Tibial nerve (tissue), 4 donors: ENCODE measurements at places on chromosomes 6 and 20.

GRCh38 chr20:40770564-40771307 is 81.7 kb upstream of the MAFB start:
- no peak overlapping the region for H3K27ac ChIP-seq
- H3K27me3 ChIP-seq = no peaks in the 10 kb centered on the region
- H3K4me3 ChIP-seq = no peak overlapping the region
- DNase-seq = peak; percentile 17
- peaks cover 11% of the 10 kb centered on the region for H3K4me1 ChIP-seq
- no peaks in the 10 kb centered on the region for H3K36me3 ChIP-seq

DNA sequence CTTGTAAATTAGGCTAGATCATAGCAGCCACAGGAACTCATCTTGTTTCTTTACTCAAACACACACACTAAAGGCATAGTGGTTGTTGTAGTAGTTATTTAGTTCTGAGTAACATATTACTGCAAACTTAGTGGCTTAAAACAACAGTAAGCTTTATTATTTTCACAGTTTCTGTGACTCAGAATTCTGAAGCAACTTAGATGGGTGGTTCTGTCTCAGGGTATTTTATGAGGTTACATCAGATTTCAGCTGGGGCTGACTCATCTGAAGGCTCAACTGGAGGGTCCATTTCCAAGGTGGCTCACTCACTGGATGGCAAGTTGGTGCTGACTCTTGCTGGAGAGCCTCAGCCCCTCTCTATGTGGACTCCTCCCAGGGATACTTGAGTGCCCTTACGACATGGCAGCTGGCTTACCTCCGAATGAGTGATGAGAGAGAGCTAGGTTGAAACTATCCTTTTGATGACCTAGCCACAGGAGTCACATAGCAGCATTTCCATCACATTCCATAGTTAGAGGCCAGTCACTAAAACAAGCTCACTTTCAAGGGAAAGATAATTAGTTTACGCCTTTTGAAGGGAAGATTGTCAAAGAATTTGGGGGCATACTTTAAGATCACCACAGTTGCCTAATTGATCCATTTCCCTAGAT is 136.5 kb upstream of the PRND start:
- no peak overlapping the region for H3K4me3 ChIP-seq
- no peaks in the 10 kb centered on the region for H3K36me3 ChIP-seq
- no peaks in the 10 kb centered on the region for H3K27me3 ChIP-seq
- no peak for DNase-seq
- no peaks in the 10 kb centered on the region for H3K4me1 ChIP-seq

- H3K4me3 ChIP-seq = no peak overlapping the region
- no peaks in the 10 kb centered on the region for H3K36me3 ChIP-seq
- no peaks in the 10 kb centered on the region for H3K27me3 ChIP-seq
- no peak overlapping the region for H3K27ac ChIP-seq
- DNase-seq = no peak
These were observed 10.7 kb downstream of the PEDS1 start for GRCh38 chr20:50142812-50143211.

GRCh38 chr20:62301111-62301668 is 1.6 kb upstream of the ADRM1 start:
- no peak overlapping the region for H3K27ac ChIP-seq
- H3K36me3 ChIP-seq = peaks cover 47% of the 10 kb centered on the region
- H3K4me1 ChIP-seq = peaks cover 4% of the 10 kb centered on the region
- no peak for DNase-seq
- no peaks in the 10 kb centered on the region for H3K27me3 ChIP-seq
- no peak overlapping the region for H3K4me3 ChIP-seq

GRCh38 chr6:4133941-4134838 is 1.2 kb downstream of the ECI2 start:
- peaks cover 23% of the 10 kb centered on the region for H3K4me1 ChIP-seq
- peak overlapping the region; percentile 90 for H3K4me3 ChIP-seq
- H3K27me3 ChIP-seq = no peaks in the 10 kb centered on the region
- H3K27ac ChIP-seq = peak overlapping the region; percentile 87

GRCh38 chr20:21167261-21167660 is 41.4 kb downstream of the KIZ start:
- no peak overlapping the region for H3K27ac ChIP-seq
- no peaks in the 10 kb centered on the region for H3K27me3 ChIP-seq
- peaks cover 75% of the 10 kb centered on the region for H3K36me3 ChIP-seq
- no peak overlapping the region for H3K4me3 ChIP-seq

DNA sequence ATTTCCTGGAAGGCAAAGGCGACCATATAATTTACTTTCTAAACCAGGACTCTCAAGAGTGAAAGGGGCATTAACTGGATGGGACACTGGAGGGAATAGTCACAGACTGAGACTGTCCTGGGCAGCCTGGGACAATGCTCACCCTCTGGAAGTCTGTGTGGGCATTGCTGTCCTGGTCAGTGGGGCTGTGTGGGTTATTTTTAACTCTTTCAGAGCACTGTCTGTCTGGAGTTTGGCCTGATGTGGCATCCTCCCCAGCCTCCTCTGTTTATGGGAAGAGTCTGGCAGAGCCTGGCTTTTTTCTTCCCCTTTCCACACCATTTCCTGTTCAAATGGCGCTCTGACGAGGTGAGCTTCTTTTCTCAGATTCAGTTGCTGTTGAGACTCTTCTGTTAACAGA is 11.7 kb downstream of the DAAM2 start:
- no peak overlapping the region for H3K27ac ChIP-seq
- no peak overlapping the region for H3K4me3 ChIP-seq
- H3K27me3 ChIP-seq = no peaks in the 10 kb centered on the region
- H3K4me1 ChIP-seq = peaks cover 13% of the 10 kb centered on the region

GRCh38 chr6:112281821-112282615 is 27.7 kb upstream of the LAMA4 start:
- DNase-seq = peak; percentile 30
- no peaks in the 10 kb centered on the region for H3K27me3 ChIP-seq
- H3K36me3 ChIP-seq = no peaks in the 10 kb centered on the region
- no peak overlapping the region for H3K4me3 ChIP-seq
- peaks cover 29% of the 10 kb centered on the region for H3K4me1 ChIP-seq
- H3K27ac ChIP-seq = peak overlapping the region; percentile 14

DNA sequence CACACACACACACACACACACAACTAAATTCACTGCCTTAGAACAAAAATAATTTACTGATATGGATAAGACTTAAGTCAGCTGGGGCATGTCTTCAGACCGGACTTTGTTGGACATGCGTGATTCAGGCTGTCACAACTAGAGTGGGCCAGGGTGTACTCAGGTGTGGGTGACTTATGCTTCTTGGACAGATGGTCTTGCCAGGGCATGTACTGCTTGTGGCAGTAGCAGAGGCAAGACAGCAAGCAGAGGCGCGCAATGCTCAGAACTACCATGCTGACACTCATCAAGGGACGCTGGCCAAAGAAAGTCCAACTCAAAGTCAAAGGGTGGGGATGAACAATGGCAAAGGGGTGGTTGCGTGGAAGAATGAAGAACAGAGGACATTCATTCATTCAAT is 437.5 kb downstream of the CBLN4 start:
- no peak for DNase-seq
- no peak overlapping the region for H3K4me3 ChIP-seq
- H3K27ac ChIP-seq = no peak overlapping the region
- H3K27me3 ChIP-seq = no peaks in the 10 kb centered on the region

DNA sequence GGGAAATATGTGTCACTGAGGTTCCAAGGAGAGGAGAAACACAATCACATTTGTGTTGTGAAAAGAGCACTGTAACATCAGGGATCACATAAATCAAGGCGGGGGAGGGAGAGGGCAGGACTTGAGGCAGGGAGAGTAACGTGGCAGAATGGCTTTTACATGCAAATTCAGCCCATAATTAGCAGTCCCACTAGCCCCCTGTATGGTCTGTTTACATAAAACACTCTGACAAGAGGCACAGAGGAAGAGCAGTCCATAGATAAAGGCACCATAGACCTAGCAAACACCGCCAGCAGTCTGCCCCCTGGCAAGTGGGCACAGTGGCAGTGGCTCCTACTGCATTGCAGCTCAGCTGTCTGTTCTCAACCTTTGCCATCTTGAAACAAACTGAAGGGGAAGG is 82.7 kb downstream of the LYRM2 start:
- H3K4me1 ChIP-seq = no peaks in the 10 kb centered on the region
- H3K36me3 ChIP-seq = no peaks in the 10 kb centered on the region
- no peak for DNase-seq
- H3K27ac ChIP-seq = no peak overlapping the region

DNA sequence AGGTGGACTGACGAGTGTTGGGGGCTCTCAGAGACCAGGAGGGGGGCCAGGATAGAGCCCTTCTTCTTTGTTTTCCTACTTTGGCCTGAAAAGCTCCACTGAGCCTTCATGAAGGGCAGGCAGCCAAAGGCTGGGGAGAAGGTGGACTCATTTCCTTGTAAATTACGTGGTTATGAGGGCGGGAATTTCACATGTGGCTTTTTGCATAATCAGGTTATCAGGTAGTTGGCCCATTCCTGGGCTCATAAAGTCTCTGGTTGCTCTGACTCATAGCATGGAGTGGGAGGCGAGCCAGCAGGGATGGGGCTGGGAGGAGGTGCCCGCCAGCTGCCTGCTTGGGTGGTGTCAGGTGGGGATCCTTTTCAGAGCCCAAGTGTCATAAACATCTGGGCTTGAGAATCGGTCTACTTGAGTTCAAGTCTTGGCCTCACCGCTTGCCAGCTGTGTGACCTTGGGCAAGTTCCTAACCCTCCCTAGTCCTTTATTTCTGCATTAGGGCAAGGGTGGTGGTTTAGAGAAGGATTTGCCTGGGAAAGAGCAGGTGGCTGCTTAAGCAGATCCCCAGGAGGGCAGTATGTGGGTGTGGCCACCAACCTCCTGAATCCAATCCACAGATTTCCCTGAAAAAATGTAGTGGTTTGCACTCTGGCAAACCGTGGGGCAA is 26.5 kb upstream of the RNF24 start:
- no peaks in the 10 kb centered on the region for H3K4me1 ChIP-seq
- H3K27ac ChIP-seq = peak overlapping the region; percentile 52
- no peaks in the 10 kb centered on the region for H3K36me3 ChIP-seq
- DNase-seq = peak; percentile 38
- H3K4me3 ChIP-seq = no peak overlapping the region

- no peaks in the 10 kb centered on the region for H3K36me3 ChIP-seq
- H3K4me1 ChIP-seq = peaks cover 43% of the 10 kb centered on the region
- no peak overlapping the region for H3K4me3 ChIP-seq
- no peaks in the 10 kb centered on the region for H3K27me3 ChIP-seq
- no peak overlapping the region for H3K27ac ChIP-seq
These were observed 95.7 kb downstream of the SMLR1 start for GRCh38 chr6:130922922-130923321.

GRCh38 chr20:53448875-53449274 is 144.8 kb downstream of the ZNF217 start:
- H3K36me3 ChIP-seq = no peaks in the 10 kb centered on the region
- H3K4me1 ChIP-seq = no peaks in the 10 kb centered on the region
- H3K4me3 ChIP-seq = no peak overlapping the region
- no peak overlapping the region for H3K27ac ChIP-seq

GRCh38 chr20:43430265-43431133 is 27.2 kb upstream of the SRSF6 start:
- DNase-seq = no peak
- H3K27me3 ChIP-seq = no peaks in the 10 kb centered on the region
- no peaks in the 10 kb centered on the region for H3K4me1 ChIP-seq
- H3K36me3 ChIP-seq = no peaks in the 10 kb centered on the region

- H3K4me3 ChIP-seq = no peak overlapping the region
- no peaks in the 10 kb centered on the region for H3K27me3 ChIP-seq
- no peak for DNase-seq
These were observed 1.8 kb downstream of the HSD17B8 start for GRCh38 chr6:33206027-33206863.

GRCh38 chr20:44884907-44885391 is 556 bp upstream of the YWHAB start:
- peak overlapping the region; percentile 99 for H3K4me3 ChIP-seq
- no peaks in the 10 kb centered on the region for H3K36me3 ChIP-seq
- H3K27me3 ChIP-seq = no peaks in the 10 kb centered on the region
- H3K4me1 ChIP-seq = peaks cover 47% of the 10 kb centered on the region
- peak overlapping the region; percentile 99 for H3K27ac ChIP-seq
